ENCODE measurements at places on chromosomes 13 and 19.

GRCh38 chr19:19538061-19538784, at the start of gene CILP2:
CILP2 (plus strand) TSS chr19:19538265; CDS start chr19:19538350, 85 bp downstream.
- DNase-seq = no peak

- DNase-seq = no peak
Measured at GRCh38 chr13:86684402-86684801, 885.2 kb upstream of the SLITRK6 start.

DNA sequence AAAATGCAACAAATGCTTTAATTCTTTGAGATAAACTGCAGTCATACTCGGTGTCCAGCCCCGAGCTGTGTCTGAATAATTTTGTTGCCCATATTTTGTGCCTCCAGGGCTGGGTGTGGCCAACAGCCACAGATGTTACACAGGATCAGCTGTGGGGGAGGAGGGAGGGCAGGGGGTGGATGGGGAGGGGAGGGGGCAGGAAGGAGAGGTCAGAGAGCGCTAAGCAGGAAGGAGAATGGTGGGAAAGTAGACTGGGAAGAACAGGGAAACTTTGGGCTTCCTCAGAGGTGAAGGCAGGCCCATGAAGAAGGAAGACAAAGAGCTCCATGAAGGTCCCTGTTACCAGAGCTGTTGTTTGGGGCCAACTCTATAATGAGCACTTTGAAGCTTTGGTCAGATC, 295.8 kb downstream of the COG6 start:
- DNase-seq = no peak

DNA sequence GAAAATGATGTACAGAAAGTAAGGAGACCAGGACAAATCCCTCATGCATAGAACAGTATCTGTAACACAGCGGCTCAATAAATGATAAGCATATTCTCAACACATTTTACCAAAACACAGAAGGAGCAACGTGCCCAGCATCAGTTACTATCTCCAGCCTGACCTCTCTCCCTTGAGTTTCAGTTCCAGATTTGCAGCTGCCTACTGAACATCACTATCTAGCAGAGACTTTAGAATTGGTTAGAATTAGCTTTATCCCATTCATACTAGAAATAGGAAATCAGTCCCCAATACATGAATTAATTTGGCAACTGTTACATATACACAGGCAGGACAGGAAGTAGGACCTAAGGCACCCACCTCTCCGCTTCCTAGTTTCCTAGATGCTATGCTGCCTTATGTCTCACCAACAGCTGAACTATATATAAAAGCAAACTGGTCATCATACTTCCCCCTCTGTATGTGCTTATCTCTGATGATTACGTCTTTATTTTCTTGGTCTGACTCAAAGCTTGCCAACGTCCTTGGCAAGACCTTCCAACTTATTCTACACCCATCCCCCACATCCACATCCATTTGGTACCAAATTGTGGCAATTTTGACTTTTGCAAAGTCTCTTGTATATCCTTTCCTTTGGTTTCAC, 61.1 kb downstream of the SACS start:
- no peak for DNase-seq

- peak; percentile 71 for DNase-seq
Measured at GRCh38 chr13:25085125-25085742, 10.7 kb upstream of the PABPC3 start.

DNA sequence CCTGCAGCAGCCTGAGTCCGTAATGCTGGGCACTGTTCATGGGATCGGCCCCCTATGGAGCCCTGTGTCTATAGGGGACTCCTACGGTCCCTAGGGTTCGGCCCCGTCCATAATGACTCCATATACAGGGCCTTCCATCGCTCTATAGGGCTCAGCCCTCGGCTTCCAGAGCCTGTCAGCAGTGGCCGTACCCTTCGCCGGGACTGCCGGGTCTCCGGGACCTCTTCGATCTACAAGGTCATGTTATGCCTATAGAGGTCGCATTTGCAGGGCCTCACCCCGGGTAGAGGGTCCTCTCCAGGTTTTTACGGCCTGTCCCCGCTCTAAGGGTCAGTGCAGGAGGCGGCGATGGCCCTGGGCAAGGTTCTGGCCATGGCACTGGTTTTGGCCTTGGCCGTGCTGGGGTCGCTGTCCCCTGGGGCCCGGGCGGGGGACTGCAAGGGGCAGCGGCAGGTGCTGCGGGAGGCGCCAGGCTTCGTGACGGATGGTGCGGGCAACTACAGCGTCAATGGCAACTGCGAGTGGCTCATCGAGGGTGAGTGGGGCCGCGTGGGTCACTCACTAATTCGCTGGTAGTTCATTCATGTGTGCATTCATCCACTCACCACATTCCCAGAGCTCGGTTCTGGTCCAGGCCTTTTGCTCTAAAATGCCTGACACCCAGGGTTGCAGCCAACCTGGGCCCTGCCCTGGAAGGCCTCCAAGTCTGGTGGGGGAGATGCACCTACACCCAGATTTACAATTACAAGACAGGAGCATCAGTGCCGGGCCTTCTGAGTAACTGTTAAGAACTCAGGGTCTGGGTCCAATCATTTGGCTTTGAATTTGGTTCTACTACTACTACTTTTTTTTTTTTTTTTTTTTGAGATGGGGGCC, 699 bp downstream of the MEGF8 start:
- DNase-seq = no peak

- peak; percentile 25 for DNase-seq
Measured at GRCh38 chr13:37187105-37187504, 81.6 kb upstream of the CSNK1A1L start.

DNA sequence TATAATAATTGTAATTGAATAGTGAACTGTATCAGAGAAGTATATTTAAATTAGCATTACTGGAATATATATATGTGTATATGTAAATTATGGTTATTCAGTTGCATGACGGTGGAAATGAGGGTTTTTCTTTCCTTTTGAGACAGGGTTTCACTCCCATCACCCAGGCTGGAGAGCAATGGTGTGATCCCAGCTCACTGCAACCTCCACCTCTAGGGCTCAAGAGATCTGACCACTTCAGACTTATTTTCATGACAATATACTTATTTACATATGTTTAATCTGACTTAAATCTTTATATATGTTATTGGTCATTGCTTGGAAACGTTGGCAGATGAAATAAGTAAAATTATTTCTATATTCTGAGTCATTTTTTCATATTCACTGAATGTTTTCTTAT, 744.4 kb upstream of the PRR20A start:
- DNase-seq = no peak

GRCh38 chr19:14639536-14640277, 34.9 kb downstream of the ADGRE3 start:
- DNase-seq = no peak

DNA sequence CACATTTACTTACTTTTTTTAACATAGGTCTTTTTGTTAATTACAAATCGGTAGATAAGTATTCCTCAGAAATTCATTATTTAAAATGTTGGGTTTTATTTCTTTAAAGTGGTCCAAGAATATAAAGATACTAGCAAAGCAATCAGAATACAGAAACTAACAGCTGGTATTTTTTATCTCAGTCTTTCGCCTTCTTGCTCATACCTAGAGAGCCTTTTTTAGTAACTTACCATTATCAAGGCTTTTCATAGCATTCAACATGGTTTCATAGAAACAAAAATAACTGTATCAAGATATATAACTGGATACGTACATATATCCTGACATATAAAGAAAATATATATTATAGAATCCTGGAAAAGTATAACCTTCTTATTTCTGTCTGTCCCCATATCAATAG, 227.8 kb upstream of the MIR17HG start:
- DNase-seq = no peak

DNA sequence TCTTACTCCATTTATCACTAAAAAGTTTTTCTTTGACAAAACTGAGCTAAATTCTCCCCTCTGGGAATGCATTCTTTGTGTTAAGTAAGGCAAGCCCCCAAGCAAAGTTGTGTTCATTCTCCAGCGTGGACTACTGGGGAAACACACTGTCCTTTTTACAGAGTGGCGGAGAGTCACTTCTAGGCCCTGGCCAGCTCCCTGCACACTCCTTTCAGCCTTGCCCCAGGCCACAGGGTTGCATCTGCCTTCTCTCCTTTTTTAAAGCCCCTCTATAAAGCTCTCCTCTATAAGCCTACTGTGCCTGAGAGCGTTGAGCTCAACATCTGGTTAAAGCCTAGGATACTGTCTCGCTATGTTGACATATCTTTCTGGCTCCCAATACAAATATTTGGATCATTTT, 803.4 kb downstream of the PCDH17 start:
- no peak for DNase-seq

- DNase-seq = no peak
Measured at GRCh38 chr19:8080832-8081231, 28.3 kb downstream of the CCL25 start.
